ENCODE measurements at places on chromosomes 12 and 14.
A peak's percentile ranks its signal among the peaks of the same experiment; 100 is the strongest.

- DNase-seq: no peak
These were observed 53.9 kb upstream of the NUDT4 start for GRCh38 chr12:93323625-93324329.

GRCh38 chr12:32252199-32253073, 145.8 kb downstream of the BICD1 start:
- no peak for DNase-seq

DNA sequence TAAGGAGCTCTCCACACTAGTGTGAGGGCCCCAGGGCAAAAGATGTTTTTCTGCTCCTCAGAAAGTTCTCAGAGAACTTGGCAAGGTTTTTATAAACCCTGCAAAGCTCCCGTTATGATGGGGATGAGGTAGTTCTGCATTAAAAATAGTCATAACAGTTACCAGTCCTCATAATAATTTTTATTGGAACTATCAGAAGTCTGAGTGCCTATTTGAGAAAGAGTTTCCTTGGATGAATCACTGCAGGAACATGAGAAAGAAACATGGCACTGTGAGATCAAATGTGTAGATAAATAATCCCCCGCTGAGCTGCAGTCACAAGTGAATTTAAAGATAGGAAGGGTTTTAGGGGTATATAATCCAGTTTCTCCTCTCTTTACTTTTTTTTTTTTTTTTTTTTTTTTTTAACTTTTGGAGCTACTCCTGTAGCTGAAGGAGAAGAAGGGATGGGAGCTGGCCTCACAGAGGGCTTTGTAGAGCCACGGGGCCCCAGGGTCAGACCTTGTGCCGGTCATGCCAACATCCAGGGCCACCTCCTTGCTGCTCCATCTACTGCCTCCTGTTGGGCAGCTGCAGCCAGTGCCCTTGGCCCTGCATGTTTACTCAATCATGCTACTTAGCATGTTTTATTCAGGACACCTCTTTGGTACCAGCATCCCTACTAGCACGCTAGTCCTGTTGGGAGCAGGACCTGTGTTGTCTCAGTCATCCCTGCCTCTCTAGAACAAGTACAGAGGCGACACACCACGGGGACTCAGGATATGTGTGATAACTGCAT, 39.5 kb downstream of the EVL start:
- peak; percentile 49 for DNase-seq

DNA sequence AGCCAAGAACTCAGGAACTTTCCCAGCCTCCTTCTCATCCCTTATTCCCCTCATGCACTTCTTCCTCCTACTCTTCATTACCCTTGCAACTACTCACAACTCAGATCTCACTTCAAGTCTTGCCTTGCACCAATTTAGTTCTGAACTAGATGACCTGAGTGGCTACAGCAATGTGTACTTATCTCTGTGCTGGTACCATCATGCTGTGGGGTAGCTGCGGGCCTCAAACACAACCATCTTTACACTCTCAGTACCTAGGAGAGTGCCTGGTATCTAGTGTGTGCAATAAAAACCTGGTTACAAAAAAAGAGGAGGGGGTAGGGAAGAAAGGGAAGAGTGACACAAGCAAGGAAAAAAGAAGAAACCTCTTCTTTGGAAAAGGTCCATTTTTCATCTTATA, 219.0 kb downstream of the SPTSSA start:
- DNase-seq: no peak

- no peak for DNase-seq
These were observed 433.2 kb downstream of the PDZRN4 start for GRCh38 chr12:41621291-41621690.

DNA sequence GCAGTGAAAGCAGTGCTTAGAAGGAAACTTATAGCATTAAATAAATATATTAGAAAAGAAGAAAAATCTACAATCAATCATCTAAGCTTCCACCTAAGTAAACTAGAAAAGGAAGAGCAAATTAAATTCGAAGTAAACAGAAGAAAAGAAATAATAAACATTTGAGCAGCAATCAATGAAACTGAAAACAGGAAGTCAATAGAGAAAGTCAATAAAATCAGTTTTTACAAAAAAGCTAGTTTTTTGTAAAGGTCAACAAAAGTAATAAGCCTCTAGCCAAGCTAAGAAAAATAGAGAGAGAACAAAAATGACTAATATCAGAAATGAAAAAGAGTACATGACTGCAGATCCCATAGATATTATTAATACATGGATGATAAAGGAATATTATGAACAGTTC, 34.2 kb upstream of the KTN1 start:
- DNase-seq: no peak

DNA sequence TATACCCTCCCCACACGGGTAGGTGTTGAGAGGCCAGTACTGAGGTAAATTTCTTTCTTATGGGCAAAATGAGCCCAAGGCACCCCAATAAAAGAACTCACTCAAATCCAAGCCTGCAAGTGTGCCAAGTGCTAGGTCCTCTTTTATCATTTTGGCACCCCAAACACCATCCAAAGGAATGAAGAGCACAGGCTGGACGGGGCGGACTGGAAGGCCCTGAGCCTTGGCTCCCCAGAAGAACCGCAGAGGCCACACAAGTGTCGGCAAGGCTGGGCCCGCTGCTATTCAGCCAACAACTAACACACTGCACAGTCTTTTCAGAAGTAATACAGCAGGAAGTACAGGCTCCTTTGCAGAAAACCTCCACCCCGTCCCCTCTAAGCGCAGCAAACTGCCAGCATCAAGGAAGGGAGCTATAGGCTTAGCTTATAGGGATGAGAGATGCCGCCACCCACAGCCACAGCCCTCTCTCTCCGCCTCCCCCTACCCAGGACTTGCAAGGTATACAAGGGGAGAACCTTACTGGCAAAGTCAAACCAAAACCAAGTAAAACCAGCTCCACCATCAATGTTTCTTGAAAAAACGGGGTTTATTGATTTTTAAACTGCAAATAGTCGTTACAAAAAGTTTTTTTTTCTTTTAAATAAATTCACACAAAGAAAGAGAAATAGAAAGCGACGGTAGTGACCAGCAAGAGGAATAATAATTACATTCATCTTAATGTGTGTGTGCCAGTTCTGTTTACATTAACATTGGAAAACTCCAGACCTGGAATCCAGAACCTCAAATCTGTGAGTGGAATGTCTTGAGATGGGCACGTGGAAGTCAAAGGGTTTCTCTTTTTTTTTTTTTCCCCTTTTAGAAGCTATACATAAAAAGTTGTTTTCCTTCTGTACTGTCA, 5.5 kb downstream of the ZFP36L1 start:
- DNase-seq: peak; percentile 71

DNA sequence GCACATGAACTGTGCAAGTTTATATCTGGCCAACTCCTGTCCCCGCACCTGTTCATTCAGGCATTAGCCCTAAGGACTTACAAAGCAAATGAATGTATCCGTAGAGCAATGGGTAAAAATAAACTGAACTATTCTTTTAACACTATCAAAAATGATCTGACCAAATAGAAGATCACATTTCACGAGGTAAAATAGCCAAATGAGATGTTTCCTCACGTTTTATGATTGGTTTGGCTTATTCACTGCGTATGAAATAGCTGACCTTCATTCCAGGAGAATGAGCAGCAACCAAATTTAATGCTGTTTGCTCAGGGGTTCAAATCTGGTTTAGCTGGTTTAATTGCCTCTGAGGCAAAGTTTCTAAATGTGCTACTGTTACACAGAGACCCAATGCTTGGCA, 216.0 kb upstream of the EEA1 start:
- no peak for DNase-seq
